ENCODE measurements at places on chromosomes 7 and 10.

DNA sequence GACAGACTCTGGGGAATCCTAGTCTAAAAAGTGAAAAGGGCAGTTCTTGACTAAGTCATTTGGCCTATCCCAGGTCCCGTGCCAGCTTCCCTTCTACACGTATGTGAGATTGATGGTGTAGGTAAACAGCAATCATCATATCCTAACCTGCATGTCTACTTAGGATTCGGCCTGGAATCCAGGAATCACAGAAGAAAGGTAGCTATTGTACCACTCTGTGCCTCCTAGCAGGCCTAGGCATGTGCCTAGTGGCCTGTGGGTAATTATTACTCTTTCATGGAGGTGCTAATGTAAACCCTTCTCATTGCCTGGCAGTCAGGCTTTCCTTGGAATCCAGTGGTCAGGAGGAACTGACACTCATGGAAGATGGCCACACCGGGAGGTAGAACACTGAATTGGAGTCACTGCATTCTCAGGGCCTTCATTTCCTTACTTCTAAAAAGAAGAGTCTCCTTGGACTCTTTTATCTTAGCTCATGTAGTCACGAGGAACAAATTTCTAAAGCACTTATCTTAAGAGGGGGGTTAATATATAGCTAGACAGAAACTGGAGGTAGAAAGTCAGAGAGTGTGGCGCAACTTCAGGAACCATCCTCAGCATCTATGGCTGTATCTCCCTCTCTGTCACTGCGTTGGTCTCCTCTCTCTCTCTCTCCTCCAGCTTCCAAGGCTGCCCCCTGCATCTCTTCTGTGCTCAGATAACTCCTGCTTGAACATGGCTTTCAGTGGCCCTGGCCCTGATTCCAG lies 122.5 kb downstream of the C1GALT1 start:
- no peak for DNase-seq

GRCh38 chr10:124606822-124607221 lies 137.4 kb downstream of the FAM53B start:
- no peak for DNase-seq

GRCh38 chr7:37504801-37505200 lies 56.1 kb upstream of the ELMO1 start:
- no peak for DNase-seq

- DNase-seq: no peak
Observed at GRCh38 chr10:130254662-130255061, 118.5 kb downstream of the GLRX3 start.

DNA sequence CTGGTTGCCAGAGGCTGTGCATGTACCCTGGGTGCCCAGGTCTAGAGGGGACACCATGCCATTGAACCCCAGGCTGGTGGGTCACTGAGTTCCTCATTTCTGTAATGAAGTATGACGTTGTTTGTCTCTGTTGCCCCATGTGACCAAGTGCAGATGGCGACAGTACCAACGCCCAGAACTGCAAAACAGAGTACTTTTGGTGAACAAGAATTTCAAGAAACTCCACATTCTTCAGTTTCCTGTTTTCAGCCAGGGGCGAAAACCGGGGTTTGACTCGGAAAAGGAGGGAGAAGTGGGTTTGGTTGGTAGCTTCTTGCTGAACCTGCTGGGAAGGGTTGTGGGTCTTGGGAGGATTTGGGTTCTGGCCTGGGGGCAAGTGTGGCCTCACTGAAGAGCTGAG lies 18.2 kb downstream of the CYP17A1 start:
- DNase-seq: peak; percentile 79

DNA sequence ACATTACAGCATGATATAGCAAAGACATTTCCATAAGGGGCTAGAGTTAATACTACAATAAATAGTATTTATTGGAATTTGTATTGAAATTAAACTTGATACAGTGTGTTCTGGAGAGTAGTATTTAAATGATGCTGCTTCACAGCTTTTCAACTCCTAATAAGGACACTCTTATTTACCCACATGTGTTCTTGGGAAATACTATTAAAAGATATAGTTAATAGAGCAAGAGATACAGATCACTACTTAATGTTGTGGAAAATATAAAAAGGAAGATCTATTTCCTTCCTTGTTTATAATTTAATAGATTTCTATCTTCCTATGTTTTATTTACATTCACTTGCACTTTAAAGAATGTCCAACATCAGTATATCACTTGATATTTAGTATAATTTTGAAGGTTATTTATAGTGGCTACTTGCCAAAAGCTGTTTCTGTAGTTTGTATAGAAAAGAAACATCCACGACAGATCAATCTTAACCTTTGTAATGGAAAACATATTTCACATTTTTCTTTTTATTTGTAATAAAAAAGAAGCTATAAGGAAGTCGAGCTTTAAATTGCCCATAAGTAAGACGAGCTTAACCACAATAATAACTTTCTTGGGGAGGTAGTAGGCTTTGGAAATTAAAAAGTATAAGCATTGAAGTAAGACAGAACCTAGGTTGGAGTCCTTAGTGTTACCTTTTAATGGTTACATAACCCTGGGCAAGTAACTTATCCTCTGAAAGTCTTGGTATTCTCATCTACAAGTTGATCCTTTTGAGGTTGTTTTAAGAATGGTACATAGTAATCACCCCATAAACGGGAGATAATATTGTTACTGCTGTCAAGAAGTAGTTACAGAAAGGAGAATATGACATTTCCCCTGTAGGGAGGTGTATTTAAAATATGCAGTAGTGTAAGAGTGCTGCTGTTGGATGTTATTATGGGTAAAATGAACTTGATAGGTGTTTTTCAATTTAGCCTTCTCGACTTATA lies 32.8 kb downstream of the CPED1 start:
- DNase-seq: no peak

DNA sequence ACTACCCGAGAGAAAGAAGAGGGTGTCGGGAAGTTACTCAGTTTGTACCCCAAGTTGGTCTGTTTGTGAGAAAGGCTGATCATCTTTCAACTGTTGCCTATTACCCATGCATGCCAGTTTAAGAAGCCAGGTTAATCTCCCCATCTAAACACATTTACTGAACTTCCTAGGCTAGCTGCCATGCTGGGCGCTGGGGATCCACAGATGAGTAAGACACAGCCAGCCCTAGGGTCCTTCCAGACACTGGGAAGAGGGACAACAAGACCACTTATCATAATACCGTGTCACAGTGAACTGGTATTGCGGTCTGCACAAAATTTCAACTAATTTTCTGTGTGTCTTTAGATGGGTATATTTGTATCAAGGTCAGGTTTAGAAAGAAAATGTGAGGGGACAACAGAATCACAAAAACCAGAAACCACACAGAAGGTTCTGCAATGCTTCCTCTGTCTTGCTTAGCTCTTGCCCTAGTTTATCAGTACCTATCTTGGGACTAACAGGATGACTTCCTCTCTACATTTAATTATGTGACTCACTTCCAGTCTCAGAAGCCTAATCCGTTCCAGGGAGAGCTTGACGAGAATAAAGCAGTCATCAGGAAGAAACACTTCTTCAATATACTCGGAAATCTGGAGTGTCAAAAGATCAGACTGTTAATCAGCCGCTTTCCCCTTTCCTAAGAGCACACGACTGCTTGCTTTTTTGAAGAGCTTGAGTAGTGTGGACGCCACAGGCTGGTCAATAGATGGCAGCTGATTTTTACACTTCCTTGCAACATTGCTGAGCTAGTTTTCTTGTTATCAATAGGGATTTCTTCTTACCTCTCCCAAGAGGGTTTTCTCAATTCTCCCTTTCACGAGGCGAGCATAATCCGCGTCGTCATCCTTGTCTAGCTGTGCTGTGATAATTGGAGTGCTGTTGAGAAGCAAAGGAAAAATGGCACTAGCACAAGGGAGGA lies 45.7 kb downstream of the POLR3A start:
- peak; percentile 34 for DNase-seq

- no peak for DNase-seq
Observed at GRCh38 chr10:33506391-33506790, 171.9 kb upstream of the NRP1 start.

- no peak for DNase-seq
Observed at GRCh38 chr7:141708351-141708750, at the start of gene WEE2. WEE2 (plus strand) TSS chr7:141708353; CDS start chr7:141708759, 406 bp downstream.

GRCh38 chr10:59847326-59847725 lies 59.0 kb downstream of the CCDC6 start:
- DNase-seq: no peak

- no peak for DNase-seq
Observed at GRCh38 chr10:62647375-62648092, 157.0 kb upstream of the ADO start.

DNA sequence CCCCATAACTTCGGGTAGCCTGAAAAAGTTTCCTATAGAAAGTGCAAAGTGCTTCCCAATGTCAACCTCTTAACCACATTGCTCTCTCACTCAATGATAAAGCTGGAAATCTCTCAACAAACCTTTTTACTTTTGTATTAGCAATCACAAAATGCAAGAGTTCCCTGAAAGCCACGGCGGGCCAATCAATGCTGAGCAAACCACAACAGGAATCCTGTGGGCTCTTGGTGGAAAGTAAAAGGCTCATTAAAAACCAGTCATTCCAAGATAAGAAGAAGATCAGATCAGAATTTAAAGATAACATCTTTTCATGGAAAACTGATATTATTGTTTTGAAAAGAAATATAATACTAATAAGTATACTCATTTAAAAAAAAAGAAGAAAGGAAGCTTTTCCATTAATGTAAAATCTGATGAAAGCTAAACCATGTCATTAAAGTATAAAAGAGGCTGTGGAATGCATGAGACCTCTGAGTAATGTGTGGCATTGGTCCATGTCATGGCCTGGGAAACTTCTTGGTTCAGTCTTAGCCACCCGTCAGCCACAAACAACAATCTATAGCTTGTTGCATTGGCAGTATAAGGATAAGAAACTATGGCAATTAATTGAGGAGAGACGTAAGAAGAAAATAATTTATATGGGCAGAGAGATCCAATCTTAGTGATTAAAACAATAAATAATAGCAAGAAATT lies 1066.1 kb upstream of the SORCS1 start:
- DNase-seq: no peak

DNA sequence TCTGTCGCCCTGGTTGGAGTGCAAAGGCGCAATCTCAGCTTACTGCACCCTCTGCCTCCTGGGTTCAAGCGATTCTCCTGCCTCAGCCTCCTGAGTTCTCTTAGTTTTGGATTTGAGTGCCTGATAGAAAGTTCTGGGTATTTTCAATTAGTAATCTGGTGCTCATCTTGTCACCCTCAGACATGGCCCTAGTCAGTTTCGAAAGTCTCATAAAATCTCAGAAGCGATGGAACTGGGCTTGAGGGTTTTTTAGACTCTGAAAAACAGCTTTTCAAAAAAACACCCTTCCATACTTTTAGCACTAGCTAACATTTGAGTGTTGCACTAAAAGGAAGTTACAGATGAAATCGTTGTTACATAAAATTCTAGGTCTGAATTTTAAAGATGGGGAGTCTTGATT lies 9.4 kb upstream of the PIP4K2A start:
- no peak for DNase-seq

GRCh38 chr7:102101926-102102325 lies 184.7 kb upstream of the SH2B2 start:
- DNase-seq: no peak

GRCh38 chr10:95333997-95334804 lies 43.4 kb upstream of the PDLIM1 start:
- peak; percentile 88 for DNase-seq

DNA sequence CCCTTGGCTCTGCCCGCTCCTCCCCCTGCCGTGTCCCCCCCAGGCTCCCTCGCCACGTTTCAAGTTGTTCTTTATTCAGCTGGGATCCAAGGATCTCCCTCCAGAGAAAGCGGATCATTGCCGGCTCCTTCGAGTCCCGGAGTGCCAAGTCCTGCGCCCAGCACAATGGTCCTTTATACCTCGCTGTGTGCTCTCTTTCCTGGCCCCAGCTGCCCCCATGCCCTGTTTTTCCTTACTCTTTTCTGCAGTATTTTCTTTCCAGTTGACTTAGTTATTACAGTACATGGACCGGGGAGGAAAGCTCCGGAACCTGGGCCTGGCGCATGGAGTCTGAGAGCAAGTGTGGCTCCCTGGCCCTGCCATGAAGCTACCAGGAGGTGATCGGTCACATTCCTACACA lies 88.1 kb upstream of the KMT2C start:
- DNase-seq: no peak

DNA sequence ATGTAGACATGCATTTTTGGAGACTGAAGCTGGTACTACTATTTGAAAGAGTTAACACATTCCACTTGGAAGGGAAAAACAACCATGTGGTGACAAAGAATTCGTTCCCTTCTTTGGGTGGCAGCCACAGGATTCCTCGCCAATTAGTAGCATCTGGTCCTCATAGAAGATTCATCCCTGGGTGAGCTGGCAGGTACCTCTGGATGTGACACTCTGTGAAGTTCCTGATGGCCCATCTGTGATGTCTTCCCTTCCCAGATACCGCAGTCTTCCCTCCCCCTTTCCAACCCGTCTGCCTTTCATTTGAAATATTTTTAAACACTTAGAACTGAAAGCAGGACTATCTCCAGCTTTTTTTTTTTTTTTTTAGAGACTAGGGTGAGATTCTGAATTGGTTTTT lies 569.5 kb downstream of the TYW1 start:
- DNase-seq: no peak

- no peak for DNase-seq
Observed at GRCh38 chr10:5960070-5960972, 17.0 kb downstream of the IL15RA start.

DNA sequence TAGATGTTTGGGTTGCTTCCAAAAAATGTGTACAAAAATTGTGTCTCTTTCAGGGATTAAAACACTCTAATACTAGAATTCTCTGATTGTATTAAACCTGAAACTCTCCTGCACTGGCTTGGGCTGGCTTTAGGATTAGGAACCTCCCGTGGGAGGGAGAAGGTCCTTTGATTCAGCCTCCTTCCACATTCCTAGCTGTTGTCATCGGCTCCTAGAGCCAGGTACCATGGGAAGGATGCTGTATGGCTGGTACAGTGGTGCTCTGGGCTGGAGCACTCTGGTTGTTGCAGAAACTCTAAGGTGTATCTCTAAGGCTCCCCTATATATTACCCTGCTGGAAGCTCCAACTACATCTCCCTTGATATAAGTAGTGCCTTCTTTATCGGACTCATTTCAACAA lies 245.2 kb upstream of the FOXK1 start:
- DNase-seq: no peak

- no peak for DNase-seq
Observed at GRCh38 chr10:71260622-71261325, 48.4 kb downstream of the UNC5B start.

- no peak for DNase-seq
Observed at GRCh38 chr10:129707406-129708388, 240.7 kb downstream of the MGMT start.

DNA sequence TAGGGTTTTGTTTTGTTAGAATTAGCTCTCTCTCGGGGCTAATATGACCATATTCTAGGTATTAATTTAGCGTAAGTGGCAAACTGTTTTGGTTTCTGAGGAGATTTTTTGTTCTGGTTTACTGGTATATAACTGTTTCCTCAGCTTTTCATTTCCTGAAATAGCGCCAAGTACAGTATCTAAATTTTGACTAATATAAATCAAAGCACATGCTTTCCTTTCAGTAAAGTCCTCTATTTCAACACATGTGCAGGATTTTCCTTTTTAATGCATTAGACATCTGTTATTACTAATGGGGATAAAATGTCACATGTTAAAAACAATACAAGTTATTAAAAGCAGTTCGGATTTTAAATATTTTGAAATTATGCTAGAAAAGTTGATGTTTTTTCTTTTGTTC lies 11.3 kb downstream of the FERD3L start:
- DNase-seq: no peak
